ENCODE measurements at places on chromosomes 11 and 22. TPM values are rescaled to one million over a fixed set of nuclear protein-coding genes. Genes with fewer than 3 reads are reported as not detected.

Gene RBX1
- total RNA-seq, result 59.0 TPM

Gene ZC3H12C
- 20.6 TPM for total RNA-seq

Gene IGLL5
- total RNA-seq, result not detected

Gene SYCE3
- not detected for total RNA-seq

Gene GPHA2
- not detected for total RNA-seq

Gene PLAAT2
- total RNA-seq, result 0.35 TPM

Gene HTR3B
- total RNA-seq, result not detected

Gene OR10A2
- total RNA-seq, result not detected

Gene SLC5A1
- total RNA-seq, result 179 TPM

Gene IFTAP
- 39.1 TPM for total RNA-seq

Gene TMEM86A
- 5.7 TPM for total RNA-seq

Gene TUBA8
- 128 TPM for total RNA-seq

Gene INSC
- total RNA-seq, result 0.76 TPM

Gene CARD16
- total RNA-seq, result 11.0 TPM

Gene MFRP
- total RNA-seq, result not detected

Gene KDM4E
- not detected for total RNA-seq

Gene PRAME
- total RNA-seq, result not detected

Gene OR2AG1
- not detected for total RNA-seq

Gene B4GALNT4
- not detected for total RNA-seq

Gene PDGFD
- 11.7 TPM for total RNA-seq

Gene ATL3
- total RNA-seq, result 17.1 TPM

Gene NPAS4
- total RNA-seq, result not detected

Gene DNAJB7
- total RNA-seq, result not detected

Gene OR2AG2
- not detected for total RNA-seq

Gene CYB561A3
- total RNA-seq, result 17.5 TPM

Gene FDXACB1
- total RNA-seq, result 1.6 TPM

Gene NXPE2
- total RNA-seq, result 0.42 TPM

Gene KIF18A
- total RNA-seq, result not detected

Gene PLA2G6
- 13.9 TPM for total RNA-seq

Gene ELFN2
- not detected for total RNA-seq

Gene C22orf42
- total RNA-seq, result not detected

Gene RAB3IL1
- total RNA-seq, result 6.4 TPM

Gene BET1L
- 32.0 TPM for total RNA-seq

Gene MUC5AC
- not detected for total RNA-seq

Gene SPI1
- total RNA-seq, result 3.4 TPM

Gene MPPED2
- total RNA-seq, result 11.5 TPM

Gene HBD
- 5.3 TPM for total RNA-seq

Gene P2RX6
- 2.3 TPM for total RNA-seq

Gene TREH
- total RNA-seq, result 0.11 TPM

Gene OTOG
- not detected for total RNA-seq

Gene OR8D4
- not detected for total RNA-seq

Gene NLRP14
- not detected for total RNA-seq

Gene SF1
- 155 TPM for total RNA-seq

Gene ROM1
- 0.87 TPM for total RNA-seq

Gene ENDOD1
- 14.2 TPM for total RNA-seq

Gene CNGA4
- not detected for total RNA-seq

Gene KCNQ1OT1
- 0.36 TPM for total RNA-seq

Gene IGLL1
- not detected for total RNA-seq

Gene DEUP1
- not detected for total RNA-seq

Gene CCDC15
- total RNA-seq, result 0.37 TPM

Gene C1QTNF4
- total RNA-seq, result 0.85 TPM

Gene ARHGAP32
- total RNA-seq, result 6.9 TPM
